Bronchus fibroblast of lung (primary cell): ENCODE measurements at places on chromosomes 1 and 21. TPM values are rescaled to one million over a fixed set of nuclear protein-coding genes. Genes with fewer than 3 reads are reported as not detected.

DYNLT5 gene
- 0.30 and 1.7 TPM in 2 replicates for total RNA-seq

RC3H1 gene
- 7.4 and 7.9 TPM in 2 replicates for total RNA-seq

TSPEAR gene
- total RNA-seq, result not detected in 2 replicates

CELSR2 gene
- 1.5 TPM in 2 replicates for total RNA-seq

FCRL4 gene
- not detected in 2 replicates for total RNA-seq

TMPRSS15 gene
- not detected in 2 replicates for total RNA-seq

KCNH1 gene
- total RNA-seq, result not detected in 2 replicates
